NCI-H524 treated with DMSO at 0.1 percent for 48 hours (cell line): ENCODE measurements at places on chromosomes 7 and 10.

GRCh38 chr10:120505866-120506265, 48.8 kb downstream of the PLPP4 start:
- DNase-seq: no peak

GRCh38 chr7:102273749-102274712, 12.6 kb upstream of the SH2B2 start:
- no peak for DNase-seq

DNA sequence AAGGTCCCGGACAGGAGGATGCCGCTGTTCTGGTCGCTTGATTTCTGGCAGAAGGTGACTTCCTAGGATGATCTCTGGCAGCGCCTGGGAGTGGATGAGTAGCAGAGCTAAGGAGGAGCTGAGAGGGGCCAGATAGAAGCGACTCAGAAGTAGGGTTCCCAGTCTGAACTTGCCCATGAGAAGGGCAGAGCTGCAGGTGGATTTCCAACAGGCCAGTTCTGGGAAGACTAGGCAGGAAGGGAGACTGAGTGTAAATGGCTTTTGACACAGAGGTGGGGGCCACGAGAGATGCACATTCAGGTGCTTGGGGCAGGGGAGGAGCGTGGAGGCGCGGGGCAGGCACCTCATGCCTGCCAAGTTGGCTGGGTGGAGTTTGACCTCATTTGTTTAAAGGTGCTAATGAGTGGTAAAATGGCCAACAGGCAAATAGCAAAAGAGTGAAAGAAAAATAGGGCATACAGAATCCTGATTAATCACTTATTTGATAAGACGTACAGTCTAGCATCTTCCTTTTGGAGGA, 58.8 kb downstream of the SHH start:
- DNase-seq: no peak

DNA sequence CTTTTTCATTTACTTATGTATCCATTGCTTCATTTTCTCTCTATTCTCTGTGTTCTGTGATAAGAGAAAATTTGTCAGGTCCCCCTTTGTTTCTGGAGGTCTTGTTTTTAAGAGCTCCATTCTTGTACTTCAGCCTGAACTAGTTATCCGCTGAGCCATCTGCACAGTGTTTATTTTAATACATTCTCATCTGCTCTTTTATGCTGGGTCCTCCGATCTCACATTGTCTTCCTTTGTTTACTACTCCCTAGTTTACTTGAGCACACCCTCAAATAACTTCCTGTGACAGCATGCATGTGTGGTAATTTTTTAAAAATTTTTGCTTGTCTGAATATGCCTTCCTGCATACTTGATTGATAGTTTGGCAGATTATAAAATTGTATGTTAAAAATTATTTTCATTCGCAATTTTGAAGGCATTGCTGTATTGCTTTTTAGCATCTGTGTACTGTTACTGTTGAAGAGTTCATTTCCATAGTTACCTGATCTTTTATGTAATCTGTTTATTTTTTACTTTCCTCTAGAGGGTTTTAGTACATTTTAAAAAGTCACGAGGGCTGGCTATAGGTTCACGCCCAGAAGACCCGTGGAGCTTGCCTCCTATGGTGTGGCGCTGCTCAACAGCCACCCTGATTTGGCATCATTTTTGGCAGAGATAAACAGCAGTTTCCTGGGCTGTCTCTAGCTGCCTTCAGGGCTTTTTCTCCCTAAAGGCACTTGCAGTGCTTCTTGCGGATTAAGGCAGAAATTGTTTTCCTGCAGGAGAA, 31.9 kb downstream of the RSBN1L start:
- DNase-seq: peak; percentile 65

DNA sequence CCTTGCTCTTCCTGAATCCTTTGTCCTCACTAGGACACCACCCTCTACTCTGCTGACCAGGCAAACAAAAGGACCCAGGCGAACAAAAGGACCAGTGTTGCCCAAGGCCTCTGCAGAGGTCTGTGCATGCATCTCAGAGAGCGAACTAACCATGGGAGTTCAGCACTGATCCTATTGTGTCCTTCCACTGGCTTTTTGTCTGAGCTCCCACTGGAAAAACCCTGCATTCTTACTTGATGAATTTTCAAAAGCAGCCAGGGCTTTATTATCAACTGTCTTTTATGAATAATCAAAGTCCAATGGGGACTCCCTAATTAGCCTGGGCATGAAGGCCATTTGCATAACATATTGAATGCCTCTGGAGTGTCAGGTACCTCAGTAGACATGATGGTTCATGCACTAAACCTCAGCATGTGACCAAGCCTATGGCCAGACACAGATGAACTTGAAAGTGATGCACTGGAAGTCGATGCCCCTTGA, 140.6 kb downstream of the KCNMA1 start:
- DNase-seq: no peak

DNA sequence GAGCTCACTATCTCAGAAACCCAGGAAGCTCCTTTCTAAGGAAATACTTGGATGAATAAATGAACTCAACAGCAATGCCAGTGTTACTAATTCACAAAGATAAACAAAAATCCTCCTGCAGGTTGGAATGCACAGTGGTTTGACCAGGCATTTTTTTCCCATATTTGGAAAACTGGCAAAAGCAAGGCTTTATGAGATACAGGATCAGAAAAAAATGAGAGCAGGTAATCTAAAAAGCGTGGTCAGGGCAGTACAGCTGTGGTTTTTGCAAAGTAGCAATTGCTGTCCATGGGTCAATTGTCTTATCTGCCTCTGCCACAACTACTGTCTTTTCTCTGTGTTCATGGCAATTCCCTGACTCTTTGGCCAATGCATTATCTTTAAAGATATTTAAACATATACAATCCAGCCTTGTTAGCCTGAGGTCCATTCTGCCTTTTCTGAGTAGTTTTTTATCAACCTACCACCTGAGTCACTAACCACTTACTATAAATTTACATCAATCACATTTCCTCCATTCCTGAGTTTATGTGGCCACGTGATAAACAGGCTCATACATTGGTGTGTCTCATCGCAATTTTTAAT, 564.5 kb upstream of the IGFBP3 start:
- no peak for DNase-seq

DNA sequence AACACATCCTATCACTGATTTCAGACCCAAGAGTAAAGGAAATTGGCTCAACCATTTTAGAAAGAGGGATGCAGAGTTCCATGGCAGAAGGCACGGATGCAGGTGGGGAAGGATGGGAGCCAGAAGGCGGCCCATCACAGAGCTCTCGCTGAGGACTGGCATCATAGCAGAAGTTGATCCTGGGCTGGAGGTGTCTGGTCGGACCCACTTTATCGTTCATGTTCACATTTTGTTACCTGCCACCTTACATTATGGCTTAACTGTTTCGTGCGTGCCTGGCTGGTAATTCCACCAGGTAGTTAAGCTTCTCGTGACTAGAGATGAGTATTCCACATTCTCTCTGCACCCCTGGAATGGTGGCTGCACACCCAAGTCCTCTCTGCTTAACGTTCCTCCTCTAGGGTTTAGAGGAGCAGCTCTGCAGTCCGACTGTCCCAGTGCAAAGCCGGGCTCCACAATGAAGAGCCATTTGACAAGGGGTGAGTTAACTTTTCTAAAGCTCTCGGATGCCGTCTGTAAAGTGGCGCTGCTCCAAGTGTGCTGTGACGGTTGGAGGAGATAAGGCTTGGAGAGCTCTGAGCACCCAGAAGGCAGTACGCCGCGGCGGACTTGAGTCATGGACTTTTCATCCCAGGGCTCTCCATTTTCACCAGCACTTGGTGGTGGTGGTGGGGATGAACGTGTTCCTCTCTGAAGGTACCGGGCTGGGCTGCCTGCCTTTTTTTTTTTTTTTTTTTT, 157.1 kb upstream of the SHH start:
- no peak for DNase-seq

DNA sequence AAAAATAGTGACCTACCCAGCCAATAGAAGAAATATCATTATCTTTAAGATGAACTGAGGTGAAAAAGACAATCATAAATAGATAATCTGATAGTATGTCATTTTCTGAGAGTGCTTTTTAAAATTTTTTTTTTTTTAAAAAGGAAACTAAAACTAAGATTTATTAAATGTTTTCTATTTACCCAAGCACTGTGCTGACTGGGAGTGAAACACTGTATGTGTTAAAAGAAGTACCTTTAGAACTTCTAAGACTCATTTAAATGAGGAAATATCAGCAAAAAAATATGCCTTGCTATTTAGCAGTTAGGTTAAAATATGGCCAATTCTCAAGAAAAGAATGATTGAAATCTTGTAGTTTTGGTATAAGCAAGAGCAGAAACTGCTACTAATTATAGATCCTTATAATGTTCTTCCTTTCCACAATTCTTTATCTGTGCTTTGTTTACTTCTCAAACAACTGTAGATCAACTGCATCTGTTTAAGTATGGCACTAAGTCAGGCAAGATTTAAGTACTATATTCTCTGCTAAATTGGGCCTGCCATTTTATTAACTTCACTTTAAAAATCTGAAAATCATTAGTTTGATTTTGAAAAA, 39.5 kb upstream of the WNT2 start:
- no peak for DNase-seq

GRCh38 chr10:98270786-98271185, 2.8 kb upstream of the LOXL4 start:
- DNase-seq: no peak

- no peak for DNase-seq
Observed at GRCh38 chr7:3896169-3896765, 595.2 kb downstream of the SDK1 start.

DNA sequence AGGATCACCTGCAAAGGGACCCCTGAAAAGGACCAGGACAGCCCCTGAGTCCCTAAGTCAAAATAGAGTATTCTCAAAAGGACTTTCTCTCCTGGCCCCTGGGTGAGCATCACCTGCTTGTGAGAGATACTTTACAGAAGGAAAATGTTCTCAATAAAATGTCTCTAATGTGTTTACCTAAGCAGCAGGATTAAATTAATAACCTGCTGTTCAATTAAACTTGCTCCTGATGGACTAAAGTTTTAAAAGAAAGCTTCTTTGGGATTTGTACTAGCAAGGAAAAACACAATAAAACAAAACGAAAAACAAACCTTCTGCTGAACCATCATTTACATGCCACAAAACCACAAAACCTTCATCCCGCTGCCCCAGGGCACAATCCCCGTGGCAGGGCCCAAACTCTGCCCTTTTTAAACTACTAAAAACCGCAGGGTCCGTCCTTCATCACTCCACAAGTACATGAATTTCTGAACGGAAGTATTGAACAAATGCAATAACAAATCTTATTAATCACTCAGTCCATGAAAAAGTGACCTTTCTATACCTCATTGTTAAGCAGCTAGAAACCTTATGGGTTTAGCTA, 197.7 kb downstream of the TCERG1L start:
- no peak for DNase-seq

- no peak for DNase-seq
Observed at GRCh38 chr7:40804477-40805215, 669.8 kb downstream of the SUGCT start.

GRCh38 chr7:70470746-70471145, 661.2 kb upstream of the GALNT17 start:
- DNase-seq: no peak

DNA sequence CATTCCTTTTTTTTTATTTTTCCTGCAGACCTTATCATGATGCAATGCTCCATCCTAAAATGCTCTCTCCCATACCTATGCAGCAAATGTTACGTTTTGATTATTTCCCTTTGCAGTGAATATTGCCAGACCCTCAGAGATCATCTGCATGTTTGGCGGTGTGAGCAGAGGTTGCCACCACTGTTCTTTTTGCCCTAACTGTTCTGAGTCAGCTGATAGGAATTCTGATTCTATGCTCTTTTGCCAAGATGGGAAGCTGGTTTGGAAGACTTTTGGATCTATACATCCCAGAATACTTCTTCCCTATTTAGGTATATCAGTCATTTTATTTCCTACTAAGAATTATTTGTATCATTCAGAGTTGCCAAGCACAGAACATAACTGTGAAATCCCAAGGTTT, 130.5 kb downstream of the KLF6 start:
- DNase-seq: no peak

GRCh38 chr7:112014347-112014746, 191.9 kb downstream of the DOCK4 start:
- no peak for DNase-seq

- no peak for DNase-seq
Observed at GRCh38 chr10:114472877-114473253, 68.6 kb upstream of the AFAP1L2 start.

GRCh38 chr7:8284606-8285005, 22.6 kb upstream of the ICA1 start:
- DNase-seq: no peak

DNA sequence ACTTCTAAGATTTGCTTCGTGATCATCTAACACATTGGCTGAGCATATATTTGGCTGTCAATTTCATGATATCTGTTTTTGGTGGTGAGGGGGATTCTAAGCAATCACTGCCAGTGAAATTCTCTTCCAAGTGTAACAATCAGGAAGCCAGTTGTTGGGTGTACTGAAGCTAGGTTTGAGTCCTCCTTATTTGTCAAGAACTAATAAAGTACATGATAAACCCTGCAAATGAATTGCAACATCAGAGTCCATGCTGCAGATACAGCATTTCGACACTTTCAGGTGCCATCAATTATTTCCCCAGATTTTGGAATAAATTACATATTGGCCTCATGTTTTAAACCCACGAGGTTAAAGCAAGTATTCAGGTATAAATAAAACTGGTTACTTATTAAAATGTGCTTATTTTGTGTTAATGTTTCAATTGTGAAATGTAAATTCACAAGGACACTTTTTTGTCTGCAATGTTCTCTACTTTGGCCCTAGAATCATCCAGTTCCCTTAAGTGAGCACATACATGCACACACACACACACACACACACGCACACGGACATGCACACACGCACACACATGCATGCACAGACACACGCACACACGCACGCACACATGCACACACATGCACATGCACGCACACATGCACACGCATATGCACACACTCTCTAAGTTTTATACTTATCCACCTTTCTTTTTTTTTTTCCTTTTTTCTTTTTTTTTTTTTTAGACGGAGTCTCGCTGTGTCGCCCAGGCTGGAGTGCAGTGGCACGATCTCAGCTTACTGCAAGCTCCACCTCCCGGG, 510.2 kb upstream of the KLF6 start:
- no peak for DNase-seq

GRCh38 chr10:12448729-12449391, 99.5 kb downstream of the CAMK1D start:
- DNase-seq: no peak
